ENCODE measurements at places on chromosomes 11 and 22.

GRCh38 chr11:28849053-28849452 is 740.9 kb downstream of the METTL15 start:
- no peak for DNase-seq

DNA sequence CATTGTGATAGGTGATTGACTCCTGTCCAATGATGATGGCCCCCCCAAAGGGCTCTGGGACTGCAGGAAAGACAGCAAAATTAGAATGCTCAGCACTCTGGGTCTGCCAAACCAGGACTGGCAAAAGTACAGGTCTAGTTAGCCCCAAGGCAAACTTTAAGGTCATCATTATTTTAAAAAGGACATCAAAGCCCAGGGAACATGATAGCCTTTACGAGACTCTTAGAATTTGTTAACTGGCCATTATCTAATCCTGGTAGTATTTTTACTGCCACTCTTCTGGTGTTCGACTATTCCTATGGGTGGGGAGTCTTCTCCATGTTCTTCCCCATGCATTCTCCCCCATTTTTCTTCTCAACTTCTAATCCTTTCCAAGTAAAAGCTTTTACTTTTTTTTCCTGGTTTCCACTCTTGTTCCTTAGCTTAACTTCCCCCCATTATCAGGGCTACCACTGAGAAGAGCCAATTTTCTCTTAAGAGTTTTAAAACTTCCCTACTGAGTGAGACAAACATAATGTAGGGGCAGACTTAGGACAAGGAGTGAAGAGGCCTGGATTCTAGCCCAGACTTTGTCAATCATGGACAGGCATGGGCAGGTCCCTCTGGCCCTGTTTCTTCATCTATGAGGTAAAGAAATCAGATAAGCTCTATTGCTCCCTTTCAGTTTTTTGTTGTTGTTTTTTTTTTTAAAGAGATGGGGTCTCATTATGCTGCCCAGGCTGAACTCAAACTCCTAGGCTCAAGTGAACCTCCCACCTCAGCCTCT is 7.1 kb downstream of the DDB1 start:
- DNase-seq = no peak

- DNase-seq = no peak
These were observed 18.6 kb downstream of the C1QTNF6 start for GRCh38 chr22:37169406-37169805.

DNA sequence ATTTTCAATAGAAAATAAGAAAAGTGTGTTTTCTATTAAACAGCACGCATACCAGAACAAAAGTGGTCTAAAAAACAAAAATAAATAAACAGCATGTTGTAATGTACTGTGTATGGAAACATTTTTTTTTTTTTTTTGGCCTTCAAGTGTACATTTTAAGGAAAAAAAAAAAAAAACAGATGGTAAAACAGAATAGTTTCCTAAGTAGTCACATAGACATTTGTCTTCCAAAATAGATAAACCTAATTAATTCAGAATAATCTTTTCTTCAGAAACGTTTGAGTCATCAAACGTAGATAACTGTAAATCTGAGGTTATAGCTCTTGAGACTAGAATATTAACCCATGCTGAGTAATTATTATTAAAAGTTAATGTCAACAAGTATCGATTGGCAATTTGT is 396 bp upstream of the CFAP300 start:
- DNase-seq = no peak

GRCh38 chr11:36265793-36266628 is 23.2 kb downstream of the COMMD9 start:
- DNase-seq = no peak

- no peak for DNase-seq
These were observed 101.0 kb downstream of the GGTLC2 start for GRCh38 chr22:22745225-22746060.

- DNase-seq = no peak
These were observed 10.0 kb downstream of the PVALB start for GRCh38 chr22:36806835-36807234.

- DNase-seq = no peak
These were observed 35.9 kb downstream of the CTSC start for GRCh38 chr11:88301488-88302140.

GRCh38 chr11:8863838-8864237 is 47.2 kb upstream of the AKIP1 start:
- no peak for DNase-seq

All from HFF-Myc (cell line).